Heart right ventricle (tissue), 16 donors: ENCODE measurements at places on chromosomes 2 and 18.

DNA sequence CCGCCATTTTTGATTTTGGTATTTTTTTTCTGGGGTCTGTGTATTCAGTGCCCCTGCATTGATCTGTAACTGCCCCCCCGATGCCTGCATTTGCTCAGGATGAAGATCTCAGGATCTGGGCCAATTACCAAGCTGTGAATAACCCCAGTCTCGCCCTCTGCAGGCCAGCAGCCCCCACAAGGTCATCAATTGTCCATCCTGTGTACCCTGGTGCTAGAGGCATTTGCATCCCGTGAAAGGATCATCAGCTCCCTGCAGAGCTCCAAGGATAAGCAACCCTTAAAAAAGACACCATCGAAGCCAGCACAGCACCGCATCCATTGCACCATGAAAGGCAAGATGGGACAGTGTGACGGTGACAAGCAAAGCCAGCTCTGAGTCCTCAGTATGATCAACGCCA, 154.1 kb upstream of the KLHL29 start:
- DNase-seq = no peak

DNA sequence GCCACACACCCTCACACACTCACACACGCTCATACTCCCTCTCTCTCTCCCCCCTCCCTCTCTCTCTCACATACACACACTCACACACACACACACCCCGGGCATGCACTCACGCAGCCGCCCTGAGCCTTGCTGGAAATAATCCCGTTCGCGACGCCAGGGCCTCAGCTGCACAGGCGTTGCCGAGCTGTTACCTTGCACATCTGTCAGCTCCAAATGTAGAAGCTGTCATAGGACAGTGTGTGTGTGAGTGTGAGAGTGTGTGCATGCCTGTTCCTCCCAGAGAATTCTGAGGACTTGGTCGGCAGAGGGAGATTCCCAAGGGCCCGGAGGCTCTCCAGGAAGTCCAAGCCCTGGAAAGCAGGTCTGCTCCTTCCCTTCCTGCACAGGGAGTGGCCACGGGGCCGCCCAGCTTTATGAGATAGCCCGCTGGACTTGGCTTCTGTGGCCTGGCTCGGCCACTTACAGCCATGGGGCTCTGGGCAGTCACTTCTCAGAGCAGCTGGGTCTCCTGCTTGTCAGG, 8.6 kb downstream of the SPR start:
- peak; percentile 38 for DNase-seq

DNA sequence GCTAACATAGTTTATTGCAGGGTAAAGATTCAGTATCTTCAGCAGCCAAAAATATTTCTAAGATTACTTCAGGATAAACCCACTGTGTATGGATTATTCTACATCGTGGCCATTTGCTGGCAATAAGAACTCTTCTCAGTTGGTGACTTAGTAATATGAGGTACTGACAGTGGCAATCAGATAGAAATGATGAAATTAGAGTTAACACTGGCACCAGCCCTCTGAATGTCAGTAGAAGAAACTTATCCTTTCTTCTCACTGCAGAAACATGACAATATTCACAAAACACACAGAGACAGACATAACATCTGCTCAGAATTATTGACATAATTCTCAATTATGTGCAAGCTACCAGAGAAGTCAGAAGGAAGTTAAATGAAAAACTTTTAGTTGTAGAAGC, 246.3 kb upstream of the COL3A1 start:
- no peak for DNase-seq

DNA sequence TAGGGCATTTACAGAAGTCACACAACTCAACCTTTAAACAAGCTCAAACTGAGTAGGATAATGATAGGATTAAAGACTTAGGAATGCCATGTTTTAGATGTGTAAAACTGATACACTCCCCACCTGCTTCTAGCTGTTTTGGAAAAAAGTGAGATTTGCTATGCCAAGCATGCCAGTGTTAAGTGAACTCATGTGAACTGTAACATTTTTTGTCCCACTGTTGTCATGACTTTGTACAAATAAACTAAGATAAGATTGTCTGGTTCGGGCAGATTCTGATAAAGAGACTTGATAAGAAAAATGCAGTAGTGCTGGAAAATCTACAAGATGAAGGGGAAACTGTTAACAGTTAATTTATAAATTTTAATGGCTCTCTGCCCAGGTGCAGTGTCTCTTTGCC, 66.5 kb downstream of the GLS start:
- DNase-seq = no peak

- DNase-seq = peak; percentile 45
Observed at GRCh38 chr2:70123051-70123828, 36.0 kb downstream of the PCBP1 start.

GRCh38 chr2:113979191-113980128, 89.6 kb downstream of the ACTR3 start:
- no peak for DNase-seq

DNA sequence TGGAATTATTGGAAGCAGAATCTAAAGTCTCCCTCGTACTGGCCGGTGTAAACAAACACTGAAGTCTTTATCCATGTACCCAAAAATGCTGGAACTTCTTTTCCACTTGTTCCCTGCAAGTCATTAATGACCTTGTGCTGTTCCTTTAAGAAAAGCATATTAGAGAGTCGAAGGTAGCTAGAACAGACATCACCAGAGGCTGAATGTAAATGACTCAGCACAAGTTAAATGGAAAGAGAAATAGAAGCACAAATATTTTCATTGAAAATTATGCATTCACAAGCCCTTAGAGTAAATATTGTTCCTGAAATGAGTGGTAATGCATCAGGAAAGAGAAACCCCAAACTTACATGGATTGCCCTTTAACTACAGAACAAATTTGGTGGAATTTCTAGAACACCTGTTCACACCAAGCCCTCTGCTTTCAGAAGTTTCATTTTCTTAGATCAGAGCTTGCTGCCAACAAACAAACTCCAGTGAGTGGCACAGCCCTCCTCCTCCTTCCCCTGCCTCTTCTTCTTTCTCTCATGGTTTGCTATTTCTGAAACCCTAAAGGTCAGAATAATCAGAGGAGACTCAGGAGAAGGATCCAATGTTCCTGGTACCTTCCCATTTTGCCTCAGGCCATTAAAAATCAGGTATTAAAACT, 264.3 kb downstream of the TXNL1 start:
- no peak for DNase-seq

- no peak for DNase-seq
Observed at GRCh38 chr18:58785171-58785805, 79.4 kb upstream of the ZNF532 start.

- DNase-seq = no peak
Observed at GRCh38 chr2:29831560-29831959, 89.8 kb downstream of the ALK start.

- DNase-seq = no peak
Observed at GRCh38 chr2:219269362-219270054, 9.7 kb upstream of the DNAJB2 start.

DNA sequence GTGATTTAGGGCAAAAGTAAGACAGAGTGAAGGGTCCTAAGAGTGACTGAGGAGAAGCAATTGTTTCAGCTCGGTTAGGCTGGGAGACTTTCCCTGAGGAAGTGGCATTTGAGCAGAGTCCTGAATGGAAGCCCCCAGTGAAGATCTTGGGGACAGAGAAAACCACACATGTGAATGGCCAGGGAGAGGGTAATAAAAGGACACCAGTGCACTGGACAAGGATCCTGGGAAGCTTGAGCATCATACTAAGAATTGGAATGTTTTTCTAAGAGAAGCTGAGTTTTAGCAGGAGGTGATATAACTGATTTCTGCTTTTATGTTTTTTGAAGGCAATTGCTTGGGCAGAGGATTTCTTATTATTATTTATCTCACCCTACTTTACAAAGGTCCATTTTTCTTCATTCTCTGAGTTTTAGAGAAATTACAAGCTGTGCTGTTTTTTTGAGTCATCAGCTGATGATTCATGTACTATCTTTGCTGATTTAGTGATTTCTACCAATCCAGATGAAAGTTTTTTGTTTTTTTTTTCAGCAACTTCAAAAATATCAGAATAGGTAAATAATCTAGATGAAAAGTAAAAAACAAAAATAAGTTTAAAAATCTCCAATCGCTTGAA, 43.5 kb downstream of the MFSD6 start:
- DNase-seq = no peak

- no peak for DNase-seq
Observed at GRCh38 chr2:193895226-193895625, 1700.5 kb upstream of the TMEFF2 start.

DNA sequence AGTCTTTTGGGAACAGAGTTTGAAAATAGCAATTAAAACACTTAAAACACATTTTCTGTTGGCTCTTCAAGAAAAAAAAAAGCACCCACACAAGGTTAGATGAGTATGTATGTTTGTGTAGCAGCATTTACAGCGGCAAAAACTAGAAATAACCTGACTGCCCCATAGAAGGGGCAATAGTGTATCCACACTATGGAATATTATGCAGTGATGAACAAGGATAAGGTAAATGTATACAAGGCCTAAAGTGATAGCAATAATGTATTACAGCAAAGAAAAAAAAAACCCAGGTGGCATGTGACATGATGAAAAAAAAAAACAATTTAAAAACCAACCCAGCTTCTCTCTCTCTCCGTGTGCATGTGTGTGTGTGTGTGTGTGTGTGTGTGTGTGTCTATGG, 34.8 kb downstream of the POLR1A start:
- DNase-seq = no peak

DNA sequence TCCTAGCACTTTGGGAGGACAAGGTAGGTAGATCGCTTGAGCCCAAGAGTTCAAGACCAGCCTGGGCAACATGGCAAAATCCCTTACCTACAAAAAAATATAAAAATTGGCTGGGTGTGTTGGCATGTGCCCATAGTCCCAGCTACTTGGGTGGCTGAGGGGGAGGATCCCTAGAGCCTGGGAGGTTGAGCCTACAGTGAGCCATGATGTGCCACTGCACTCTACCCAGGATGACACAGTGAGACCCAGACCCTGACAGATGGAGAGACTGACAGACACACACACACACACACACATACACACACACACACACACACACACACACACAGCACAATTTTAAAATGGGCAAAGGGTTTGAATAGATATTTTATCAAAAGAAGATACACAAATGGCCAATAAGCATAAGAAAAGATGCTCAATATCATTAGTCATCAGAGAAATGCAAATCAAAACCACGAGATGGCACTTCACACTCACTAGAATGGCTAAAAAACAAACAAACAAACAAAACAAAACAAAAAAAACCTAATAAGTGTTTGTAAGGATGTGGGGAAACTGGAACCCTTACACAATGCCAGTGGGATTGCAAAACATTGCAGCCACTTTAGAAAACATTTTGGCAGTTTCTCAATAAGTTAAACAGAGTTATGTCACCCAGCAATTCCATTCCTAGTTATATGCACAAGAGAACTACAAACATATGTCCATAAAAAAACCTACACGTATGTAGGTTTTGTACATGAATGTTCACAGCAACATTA, 42.3 kb downstream of the BAZ2B start:
- DNase-seq = no peak

- DNase-seq = no peak
Observed at GRCh38 chr2:2851316-2851715, 520.2 kb upstream of the MYT1L start.

DNA sequence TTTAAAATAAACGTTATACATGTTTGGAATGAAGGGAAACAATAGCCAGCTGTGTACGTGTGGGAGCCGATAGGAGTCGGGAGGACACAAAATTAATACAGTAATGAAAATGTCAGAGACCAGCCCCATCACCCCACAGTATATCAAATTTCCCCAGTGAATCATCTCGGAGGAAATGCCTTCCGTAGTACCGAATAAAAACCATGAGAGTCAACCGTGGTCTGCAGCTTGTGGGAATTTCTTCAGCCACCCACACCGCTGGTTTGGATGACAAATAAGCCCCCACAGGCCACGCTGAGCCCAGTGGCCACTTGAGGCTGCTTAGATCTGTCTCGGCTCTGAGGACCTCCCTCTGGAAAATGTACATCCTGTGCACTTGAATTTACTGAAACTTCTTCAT, 133.7 kb downstream of the COL6A3 start:
- DNase-seq = no peak

DNA sequence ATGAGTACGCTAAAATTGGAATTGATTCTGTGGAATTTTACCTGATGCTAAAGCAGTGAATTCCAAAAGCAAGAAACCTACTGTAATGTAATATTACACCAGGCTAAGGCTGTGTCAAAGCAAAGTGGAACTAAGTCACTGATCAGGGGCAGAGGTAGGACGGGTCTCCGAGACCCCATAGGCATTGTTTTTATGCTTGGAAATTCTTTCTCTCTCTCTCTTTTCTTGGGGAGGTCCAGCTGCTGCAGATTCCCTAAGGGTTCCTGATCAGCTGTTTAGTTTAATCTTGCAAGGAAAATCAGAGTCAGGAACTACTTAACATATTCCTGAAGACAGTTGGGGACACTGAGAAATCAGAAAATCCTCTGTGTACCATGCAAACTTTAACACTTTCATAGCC, 220.2 kb downstream of the SRBD1 start:
- no peak for DNase-seq

GRCh38 chr2:54504866-54505265, 48.7 kb downstream of the SPTBN1 start:
- no peak for DNase-seq

GRCh38 chr2:209766613-209767012, 5.0 kb upstream of the UNC80 start:
- no peak for DNase-seq

- no peak for DNase-seq
Observed at GRCh38 chr2:74364533-74365505, 15.3 kb downstream of the DCTN1 start.

- DNase-seq = no peak
Observed at GRCh38 chr2:137525132-137525531, 439.1 kb upstream of the HNMT start.

- DNase-seq = peak; percentile 18
Observed at GRCh38 chr18:52339891-52340371, at the start of gene DCC. Gene DCC (plus strand): TSS chr18:52340197. CDS start chr18:52340788, 591 bp downstream.

- no peak for DNase-seq
Observed at GRCh38 chr18:45250479-45250878, 364.8 kb upstream of the SLC14A2 start.

GRCh38 chr2:159880729-159881128, 82.7 kb upstream of the CD302 start:
- DNase-seq = no peak

DNA sequence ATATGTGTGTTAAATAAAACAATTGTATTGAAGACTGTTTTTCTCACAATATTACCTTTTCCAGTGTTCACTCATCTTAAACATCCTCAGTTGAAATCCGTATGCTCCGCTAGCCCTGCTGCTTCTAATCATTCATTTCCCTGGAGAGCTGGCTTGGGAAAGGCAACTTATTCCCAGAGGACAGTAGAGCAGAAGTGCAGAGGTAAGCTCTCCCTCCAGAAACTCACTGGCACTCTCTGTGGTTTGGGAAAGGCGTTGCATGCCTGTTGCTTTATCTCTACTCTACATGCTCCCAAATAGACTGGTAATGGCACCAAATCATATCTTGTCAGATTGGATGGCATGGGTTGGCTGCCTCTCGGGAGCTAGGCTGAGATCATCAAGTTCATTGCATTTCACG, 117.1 kb upstream of the BOD1L2 start:
- DNase-seq = no peak

DNA sequence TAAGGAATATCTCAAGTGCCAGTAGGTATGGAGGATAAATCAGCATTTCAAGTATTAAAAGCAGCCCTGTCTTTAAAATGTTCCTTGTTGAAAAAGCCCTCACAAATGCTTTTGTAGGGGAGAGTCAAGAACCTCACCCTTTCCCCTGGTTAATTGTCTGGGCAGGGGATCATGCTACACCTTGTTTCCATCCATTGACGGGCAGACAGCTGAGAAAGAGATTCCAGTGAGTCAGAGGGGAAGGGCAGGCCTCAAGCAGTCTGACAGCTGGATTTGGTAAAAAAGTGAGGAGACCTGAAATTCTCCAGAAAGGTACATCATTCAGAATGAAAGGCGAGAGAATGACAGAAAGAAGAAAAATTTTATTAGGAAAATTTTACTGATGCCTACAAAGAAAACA, 203.2 kb upstream of the CYP26B1 start:
- DNase-seq = no peak
